ENCODE measurements at places on chromosomes 6 and 20. TPM values are rescaled to one million over a fixed set of nuclear protein-coding genes. Genes with fewer than 3 reads are reported as not detected.

The ROMO1 gene
- 195 TPM for polyA plus RNA-seq

The DEFB127 gene
- polyA plus RNA-seq, result not detected

GRCh38 chr20:58967652-58968429, 13.2 kb upstream of the NELFCD start:
- no peak for DNase-seq

- no peak for DNase-seq
These were observed 954.0 kb upstream of the MAP3K7 start for GRCh38 chr6:91540902-91541301.

DNA sequence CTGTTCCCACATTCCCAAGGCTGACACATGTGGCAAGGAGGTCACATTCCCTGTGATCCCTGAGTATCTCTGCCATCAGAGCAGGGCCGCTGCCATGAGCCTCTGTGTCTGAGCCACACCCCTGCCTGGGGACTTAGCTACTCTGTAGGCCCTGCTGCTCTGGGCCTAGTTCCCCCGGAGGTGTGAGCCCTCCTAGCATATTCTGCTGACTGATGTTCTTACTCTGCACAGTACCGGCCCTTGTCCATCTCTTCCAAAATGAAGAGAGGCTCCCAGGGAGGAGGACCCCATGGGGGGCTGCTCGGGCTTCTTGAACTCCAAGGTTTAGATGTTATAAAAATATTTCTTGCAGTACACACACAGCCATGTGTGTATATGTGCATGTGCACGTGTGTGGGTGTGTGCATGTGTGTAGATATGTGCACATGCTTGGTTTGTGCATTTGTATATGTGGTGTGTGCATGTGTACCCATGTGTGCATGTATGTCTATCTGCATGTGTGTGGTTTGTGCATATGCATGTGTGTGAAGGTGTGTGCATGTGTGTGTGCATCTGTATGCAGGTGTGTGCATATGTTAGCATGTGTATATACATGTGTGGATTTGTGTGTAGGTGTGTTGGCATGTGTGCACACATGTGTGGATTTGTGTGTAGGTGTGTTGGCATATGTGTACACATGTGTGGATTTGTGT, 101.2 kb downstream of the ERMARD start:
- DNase-seq, result no peak

The ANKEF1 gene
- 7.7 TPM for polyA plus RNA-seq

GRCh38 chr6:105326216-105326615, 76.7 kb downstream of the PREP start:
- no peak for DNase-seq

The FOXA2 gene
- 0.36 TPM for polyA plus RNA-seq

DNA sequence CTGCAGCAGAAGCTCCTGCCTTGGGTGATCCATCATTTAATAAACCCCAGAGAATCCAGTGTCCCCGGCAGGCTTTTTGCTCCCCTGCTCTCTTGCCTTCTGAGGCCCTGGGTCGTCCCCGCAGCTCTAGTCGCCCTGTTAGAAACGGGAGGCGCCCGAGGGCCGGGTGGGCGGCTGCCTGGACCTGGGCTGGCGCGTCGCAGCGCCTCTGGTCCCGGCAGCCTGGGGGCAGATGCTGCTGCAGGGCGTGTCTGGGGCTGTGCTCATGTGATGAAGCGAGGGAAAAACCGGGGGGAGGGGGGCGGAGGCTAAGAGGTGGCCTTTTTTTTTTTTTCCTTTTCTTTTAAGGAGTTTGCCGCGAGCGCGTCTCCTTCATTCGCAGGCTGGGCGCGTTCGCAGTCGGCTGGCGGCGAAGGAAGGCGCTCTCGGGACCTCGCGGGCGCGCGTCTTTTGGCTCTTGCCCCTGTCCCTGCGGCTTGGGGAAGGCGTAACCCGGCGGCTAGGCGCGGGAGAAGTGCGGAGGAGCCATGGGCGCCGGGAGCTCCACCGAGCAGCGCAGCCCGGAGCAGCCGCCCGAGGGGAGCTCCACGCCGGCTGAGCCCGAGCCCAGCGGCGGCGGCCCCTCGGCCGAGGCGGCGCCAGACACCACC, 394 bp downstream of the AKAP12 start:
- no peak for DNase-seq

DNA sequence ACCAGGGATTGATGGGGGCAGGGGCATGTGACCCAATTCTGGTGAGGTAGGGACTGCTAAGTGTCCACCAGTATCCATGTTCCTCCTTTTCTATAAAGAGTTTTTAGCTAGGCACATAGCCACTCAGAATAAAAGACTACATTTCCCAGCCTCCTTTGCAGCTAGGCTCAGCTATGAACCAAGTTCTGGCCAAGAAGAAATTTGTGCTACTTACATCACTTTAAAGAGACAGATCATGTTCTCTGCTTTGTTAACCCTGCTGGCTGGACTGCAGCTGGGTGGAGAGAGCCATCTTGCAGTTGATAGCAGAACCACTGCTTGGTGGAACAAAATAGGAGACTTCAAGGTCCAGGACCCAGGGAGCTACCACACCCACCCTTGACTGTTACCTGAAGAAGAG, 5.3 kb upstream of the CCM2L start:
- no peak for DNase-seq

DNA sequence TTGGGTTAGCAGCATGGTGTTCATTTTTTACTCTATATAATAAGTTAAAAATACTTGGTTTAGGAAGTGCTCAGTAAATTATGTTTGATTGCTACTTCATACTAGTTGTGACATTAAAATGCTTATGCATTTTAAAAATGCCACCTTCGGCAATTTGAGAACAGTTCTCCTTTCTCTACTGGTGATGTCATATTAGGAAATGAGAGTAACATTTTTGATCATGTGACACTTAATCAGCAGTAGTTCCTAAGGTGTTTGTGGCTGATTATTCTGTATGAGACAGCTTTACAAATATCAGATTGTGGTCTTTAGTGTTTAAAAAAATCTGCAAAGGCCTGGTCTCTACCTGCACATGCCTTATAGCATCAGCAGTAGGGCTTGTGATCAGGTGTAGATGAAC, 4.4 kb downstream of the GZF1 start:
- DNase-seq, result peak; percentile 26

DNA sequence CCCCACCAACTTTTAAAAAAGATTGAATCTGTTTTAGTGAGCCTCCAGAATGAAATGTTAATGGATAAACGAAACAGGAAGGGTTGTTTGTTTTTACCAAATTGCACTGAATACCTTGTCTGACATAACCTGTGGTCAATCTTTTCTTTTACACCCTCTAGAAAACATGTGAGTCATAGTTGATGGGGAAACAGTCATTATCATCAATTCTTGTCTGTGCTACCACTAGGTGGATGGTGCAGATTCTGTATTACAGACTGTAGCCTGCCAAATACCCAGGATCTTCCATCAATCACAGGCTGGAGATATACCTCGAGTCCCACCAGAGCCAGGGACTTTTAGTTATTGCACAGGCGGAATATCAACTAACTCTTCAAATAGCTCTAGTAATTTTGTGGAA, 29.5 kb upstream of the PKIB start:
- DNase-seq, result peak; percentile 2

DNA sequence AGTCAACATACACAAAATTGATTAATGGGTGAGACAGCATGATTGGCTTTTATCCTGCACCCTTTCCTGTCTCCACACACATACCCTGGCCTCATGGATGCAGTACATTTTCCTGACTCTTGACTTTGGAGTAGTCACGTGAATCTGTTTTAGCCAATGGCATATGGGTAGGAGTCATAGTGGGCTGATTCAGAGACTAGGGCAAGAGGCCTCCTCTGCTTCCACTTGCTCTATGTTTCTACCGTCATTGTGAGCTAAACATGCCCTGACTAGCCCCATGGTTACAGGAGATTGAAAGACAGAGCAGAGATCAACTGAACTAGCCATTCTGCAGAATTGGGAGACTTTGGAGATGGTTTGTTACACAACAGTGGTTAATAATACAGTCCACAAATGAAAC, 850.0 kb downstream of the DHX35 start:
- peak; percentile 73 for DNase-seq

The RPS6KA2 gene
- polyA plus RNA-seq, result 9.2 TPM

GRCh38 chr6:106614166-106614565, 15.1 kb downstream of the RTN4IP1 start:
- no peak for DNase-seq

The HLA-DQA1 gene
- 0.70 TPM for polyA plus RNA-seq

DNA sequence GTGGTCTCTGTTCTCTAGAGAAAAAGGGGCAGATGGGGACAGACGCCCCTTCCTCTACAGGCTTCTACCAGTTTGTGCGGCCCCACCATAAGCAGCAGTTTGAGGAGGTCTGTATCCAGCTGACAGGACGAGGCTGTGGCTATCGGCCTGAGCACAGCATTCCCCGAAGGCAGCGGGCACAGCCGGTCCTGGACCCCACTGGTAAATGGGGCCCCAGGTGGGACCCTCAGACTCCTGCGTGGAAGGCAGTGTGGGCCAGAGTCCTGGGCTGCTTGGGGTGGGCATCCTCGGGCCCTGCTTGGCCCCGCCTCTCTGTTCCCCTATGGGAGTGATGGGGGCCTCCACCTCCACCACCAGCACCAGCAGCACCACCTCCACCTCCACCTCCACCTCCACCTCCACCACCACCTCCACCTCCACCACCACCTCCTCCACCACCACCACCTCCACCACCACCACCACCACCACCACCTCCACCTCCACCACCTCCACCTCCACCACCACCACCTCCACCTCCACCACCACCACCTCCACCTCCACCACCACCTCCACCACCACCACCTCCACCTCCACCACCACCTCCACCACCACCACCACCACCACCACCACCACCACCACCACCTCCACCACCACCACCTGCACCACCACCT, 3.2 kb upstream of the TNFRSF6B start:
- no peak for DNase-seq

The C20orf96 gene
- 4.7 TPM for polyA plus RNA-seq

The TINAG gene
- not detected for polyA plus RNA-seq

The HSD17B8 gene
- polyA plus RNA-seq, result 20.7 TPM

The FOXC1 gene
- polyA plus RNA-seq, result 4.3 TPM

DNA sequence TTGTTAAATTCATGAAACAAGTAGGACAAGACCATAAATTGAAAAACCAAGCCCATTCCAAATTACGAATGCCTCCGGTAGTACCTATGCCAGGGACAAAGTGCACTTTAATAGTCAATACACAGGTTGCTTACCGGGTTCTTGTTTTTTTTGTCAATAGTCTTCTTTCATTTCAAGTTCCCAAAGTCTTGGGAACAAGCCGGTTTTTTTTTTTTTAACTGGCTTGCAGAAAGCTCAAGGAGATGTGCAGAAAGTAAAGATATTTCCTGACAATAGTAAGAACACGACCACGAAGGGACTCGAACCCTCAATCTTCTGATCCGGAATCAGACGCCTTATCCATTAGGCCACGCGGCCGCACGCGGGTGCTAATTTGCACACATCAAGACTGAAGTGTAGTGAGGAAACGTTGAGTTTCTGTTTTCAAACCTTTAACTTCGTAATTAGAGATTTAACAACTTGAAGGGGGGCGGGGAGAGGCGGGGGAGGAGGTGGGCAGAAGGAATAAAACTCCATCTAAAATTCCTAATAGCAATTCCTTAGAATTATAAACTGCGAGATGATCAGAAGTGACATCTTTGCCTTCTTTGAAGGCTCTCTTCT, 181.0 kb downstream of the TRIM27 start:
- DNase-seq, result peak; percentile 84

DNA sequence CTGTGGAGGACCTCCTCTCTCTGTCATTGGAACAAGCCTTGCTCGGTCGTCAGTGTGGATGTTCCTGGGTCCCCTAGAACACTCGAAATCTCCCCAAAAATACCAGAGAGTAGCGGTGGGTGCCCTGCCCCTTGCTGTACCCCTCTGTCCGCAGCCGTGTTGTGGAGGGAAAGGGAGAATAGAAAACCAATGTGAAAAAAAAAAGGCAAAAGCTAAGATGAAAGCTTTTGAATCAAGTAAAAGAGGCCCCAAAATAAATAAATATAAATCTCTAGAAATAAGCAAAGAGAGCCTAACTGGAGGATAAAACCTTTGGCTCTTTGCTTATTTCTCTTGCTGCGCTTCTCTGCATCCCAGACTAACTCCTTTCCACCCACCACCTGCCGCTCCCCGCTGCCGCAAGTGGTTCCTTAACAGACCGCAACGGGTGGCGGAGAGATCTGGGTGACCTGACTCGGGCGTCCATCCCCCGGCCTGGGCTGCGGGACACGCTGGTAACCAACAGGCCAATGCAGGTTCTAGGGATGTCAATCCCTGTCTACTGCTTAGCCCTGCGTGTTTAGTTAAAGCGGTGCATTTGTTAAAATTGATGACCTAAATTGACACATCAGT, 110.0 kb downstream of the GPX5 start:
- no peak for DNase-seq

DNA sequence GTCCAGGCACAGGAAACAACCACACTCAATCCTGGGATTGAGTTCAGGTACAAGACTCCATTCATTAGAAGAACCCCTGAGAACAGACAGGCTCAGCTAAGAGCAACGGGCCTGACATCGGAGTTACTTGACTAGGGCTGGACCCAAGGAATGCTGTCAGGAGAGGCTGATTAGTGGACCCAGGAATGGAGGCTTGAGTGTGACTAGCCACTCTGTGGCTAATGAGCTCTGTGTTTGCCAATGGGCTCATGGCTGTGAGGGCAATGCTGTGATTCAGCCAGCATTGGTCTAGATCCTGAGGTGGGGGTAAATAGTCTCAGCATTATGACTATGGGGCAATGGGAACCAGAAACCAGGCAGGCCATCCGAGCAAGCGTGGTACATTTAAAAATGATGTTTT, 71.8 kb downstream of the RIOK1 start:
- DNase-seq, result no peak

DNA sequence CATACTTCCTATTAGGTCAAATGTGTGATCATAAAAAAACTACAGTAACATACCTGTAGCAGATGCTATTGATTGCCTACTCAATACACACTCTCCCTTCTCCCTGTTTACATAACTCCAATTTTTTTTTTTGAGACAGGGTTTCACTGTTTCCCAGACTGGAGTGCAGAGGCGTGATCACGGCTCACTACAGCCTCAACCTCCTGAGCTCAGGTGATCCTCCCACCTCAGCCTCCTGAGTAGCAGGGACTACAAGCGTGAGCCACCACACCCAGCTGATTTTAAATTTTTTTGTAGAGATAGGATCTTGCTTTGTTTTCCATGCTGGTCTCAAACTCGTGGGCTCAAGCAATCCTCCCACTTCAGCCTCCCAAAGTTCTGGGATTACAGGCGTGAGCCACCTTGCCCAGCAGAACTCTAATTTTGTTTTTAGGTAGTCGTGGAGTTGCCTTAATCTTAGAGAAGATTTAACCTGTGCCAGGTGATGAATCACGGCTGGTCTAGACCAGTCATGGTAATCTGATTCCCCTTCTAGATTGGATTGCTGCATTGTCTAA, 14.0 kb upstream of the KIF3B start:
- no peak for DNase-seq

The ADIG gene
- not detected for polyA plus RNA-seq

DNA sequence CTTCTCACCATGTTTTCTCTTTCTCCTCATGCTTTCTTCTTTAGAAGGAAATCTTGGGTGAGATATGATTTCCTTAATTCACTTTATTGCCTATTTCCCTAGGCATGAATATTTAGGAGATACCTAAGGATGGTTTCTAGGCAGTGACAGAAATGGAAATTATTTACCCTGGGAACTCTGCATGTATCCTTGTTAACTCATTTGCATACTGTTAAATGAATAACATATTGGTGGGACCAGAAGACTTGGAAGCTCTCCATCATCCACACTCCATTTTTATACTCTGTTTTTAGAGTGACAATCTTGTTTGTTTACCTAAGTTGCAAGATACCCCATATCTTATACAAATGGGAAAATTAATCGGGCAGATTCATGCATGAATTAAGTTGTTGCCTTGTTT, 285.7 kb downstream of the RNF144B start:
- DNase-seq, result no peak
